Fibroblast of gingiva (primary cell): ENCODE measurements at places on chromosomes 6 and 20.

DNA sequence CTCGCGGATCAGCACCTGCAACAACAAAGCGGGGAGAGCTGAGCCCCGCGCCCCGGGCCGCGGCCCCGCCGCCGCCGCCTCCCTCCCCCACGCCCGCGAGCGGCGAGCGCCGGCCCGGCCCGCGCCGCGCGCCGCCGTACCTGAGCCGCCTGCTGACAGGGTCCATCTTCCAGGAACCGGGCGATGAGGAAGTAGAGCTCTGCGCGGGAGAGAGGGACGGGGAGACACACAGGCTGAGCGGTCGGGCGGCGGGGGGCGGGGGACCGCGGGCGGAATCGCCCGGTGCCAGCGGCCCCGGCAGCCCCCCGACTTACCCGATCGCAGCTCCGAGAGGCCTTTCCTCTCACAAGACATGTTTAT is 359 bp downstream of the PHIP start:
- no peak for DNase-seq

- no peak for DNase-seq
Observed at GRCh38 chr6:4778086-4778485, 1.9 kb downstream of the CDYL start.

- peak; percentile 69 for DNase-seq
Observed at GRCh38 chr6:49001856-49002541, 461.1 kb downstream of the MMUT start.

- DNase-seq: no peak
Observed at GRCh38 chr20:43921227-43921780, 6.7 kb downstream of the TOX2 start.

GRCh38 chr20:12967932-12968331 is 40.8 kb upstream of the SPTLC3 start:
- no peak for DNase-seq

- no peak for DNase-seq
Observed at GRCh38 chr6:122524056-122524455, 52.4 kb upstream of the SERINC1 start.

DNA sequence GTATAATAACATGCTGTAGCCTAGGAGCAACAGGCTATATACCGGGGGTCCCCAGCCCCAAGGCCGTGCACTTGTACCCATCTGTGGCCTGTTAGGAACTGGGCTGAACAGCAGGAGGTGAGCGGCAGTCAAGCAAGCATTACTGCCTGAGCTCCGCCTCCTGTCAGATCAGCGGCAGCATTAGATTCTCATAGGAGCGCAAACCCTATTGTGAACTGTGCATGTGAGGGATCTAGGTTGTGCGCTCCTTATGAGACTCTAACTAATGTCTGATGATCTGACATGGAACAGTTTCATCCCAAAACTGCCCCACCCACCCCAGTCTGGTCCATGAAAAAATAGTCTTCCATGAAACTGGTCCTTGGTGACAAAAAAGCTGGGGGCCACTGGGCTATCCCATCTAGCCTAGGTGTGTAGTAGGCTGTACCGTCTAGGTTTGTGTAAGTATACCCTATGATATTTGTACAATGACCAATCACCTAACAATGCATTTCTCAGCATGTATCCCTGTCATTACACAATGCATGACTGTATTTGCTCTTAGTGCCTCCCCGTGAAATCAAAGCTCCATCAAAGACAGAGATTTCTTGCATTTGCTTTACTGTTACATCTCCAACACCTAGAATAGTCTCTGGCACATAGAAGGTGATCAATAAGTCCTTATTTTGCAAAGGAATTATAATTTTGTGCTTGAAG is 30.8 kb downstream of the NHSL1 start:
- peak; percentile 47 for DNase-seq

DNA sequence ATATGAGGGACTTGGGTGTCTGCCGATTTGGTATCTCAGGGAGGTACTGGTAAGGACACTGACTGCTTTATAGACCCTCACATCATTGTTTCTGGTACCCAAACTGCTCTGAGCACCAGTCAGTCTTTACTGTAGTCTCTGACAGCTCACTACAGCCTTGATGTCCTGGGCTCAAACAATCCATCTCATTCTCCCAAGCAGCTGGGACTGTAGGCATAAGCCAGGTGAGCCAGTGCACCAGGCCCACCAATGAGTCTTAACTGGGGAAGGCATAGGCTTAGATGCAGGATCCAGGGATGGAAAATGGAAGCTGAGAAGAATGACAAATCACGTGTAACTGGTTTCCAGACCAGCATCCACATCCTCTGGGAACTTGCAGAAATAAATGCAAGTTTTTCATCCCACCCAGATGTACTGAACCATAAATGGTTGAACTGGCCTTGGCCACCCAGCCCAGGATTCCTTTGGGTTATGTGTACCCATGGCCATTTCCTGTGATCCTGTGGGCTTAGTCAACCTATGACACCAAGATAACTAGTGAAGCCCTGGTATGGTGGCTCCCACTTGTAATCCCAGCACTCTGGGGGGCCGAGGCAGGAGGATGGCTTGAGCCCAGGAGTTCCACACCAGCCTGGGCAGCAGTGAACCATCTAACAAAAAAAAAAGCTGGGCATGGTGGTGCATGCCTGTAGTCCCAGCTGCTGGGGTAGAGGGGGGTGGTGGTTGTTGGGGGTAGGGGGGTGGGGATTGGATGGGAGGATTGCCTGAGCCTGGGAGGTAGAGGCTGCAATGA is 5.8 kb downstream of the TUBB start:
- peak; percentile 27 for DNase-seq
